Neural progenitor cell (in vitro differentiated cells): ENCODE measurements at places on chromosomes 1 and 21.

DNA sequence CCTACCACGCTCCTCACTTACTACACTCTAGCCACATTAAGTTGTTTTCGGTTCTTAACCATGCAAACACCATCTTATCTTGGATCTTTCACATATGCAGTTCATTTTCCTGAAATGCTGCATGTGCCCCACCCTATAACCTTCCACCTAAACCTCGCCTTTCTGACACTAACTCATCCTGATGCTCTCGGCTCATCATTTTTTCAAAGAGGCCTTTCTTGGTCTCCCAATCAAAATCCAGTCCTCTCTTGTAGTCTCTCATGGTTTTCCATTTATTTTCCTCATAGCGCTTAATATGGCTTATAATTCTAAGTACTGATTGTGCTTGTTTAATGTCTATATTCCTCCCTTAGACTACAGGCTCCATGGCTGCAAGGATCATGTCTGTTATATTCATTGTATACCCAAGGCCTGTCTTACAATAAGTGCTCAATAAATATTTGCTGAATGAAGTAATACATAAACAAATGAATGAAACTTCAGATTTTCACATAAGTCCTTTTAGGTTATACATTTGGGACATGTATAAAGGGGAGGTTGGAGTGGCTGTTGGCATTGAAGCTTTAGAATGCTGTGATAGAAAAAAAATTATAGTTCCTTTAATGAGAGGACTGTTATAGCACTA lies 79.2 kb upstream of the CDC42BPA start:
- no peak for DNase-seq

- no peak for DNase-seq
These were observed 7.1 kb downstream of the ZBTB21 start for GRCh38 chr21:42003051-42003461.

DNA sequence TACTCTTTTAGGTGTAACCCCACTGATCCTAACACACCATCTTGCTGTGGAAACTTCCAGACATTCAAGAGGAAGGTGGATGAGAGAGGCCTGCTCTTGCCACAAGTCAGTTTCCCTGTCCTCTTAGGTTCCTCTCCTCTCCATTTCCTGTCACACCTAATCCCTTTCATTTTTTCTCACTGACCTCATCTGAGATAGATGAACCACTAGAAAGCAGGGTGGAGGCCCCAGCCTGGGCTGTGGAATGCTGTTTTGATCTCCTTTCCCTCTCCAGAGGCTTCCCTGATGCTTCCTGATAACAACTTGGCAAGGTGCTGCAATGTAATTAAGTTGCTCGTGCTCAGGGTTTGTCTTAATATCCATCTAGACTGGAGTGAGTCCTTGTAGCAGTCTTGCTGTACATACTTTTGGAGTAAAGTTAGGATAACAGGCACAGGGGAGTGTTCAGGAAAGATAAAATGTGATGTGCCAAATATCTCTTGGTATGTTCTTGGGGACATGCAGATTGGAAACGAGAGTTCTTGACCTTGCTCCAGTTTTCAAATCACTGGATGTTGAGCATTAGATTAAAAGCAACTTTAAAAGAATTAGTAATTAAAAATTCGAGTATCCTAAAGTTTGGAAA lies 11.2 kb downstream of the LRRC42 start:
- DNase-seq: no peak

DNA sequence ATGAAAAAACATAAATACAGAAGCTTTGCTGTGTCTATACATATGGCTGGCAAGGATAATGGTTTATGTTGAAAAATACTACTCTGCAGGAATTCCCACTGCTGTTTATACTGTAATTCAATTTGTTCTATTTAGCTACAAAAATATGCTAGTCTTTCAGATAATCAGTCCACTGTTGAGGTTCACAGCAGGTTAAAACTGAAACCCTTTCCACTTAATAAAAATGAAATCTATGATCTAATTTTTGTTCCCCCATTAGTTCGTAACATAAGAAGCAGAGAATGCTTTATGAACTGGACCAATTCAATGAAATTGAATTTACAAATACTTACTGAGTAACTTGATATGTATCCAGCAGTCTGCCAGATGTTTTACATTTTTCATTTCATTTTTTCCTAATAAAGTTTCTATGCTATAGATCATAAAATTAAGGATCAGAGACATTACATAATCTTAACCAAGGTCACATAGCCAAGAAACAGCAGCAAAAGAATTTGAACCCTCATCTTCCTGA lies 360.1 kb upstream of the BEND5 start:
- DNase-seq: no peak

GRCh38 chr1:92922356-92923035 lies 38.8 kb downstream of the DIPK1A start:
- no peak for DNase-seq

- peak; percentile 15 for DNase-seq
These were observed 1.6 kb downstream of the NSUN4 start for GRCh38 chr1:46342084-46342656.

GRCh38 chr1:215665215-215665614 lies 98.1 kb downstream of the KCTD3 start:
- no peak for DNase-seq
